Activated naive CD4-positive, alpha-beta T cell treated with anti-CD3 and anti-CD28 coated beads for 36 hours (primary cell): ENCODE measurements at places on chromosomes 6 and 20. TPM values are rescaled to one million over a fixed set of nuclear protein-coding genes. Genes with fewer than 3 reads are reported as not detected.

Gene CST4
- total RNA-seq: not detected

Gene EYA4
- not detected for total RNA-seq

Gene KHDC1L
- total RNA-seq: not detected

Gene TMC2
- total RNA-seq: not detected

Gene HLA-DRB1
- total RNA-seq: 4.2 TPM

Gene DDO
- not detected for total RNA-seq

Gene NMBR
- total RNA-seq: not detected

Gene RAD21L1
- total RNA-seq: not detected

Gene PNLDC1
- 0.40 TPM for total RNA-seq

Gene RAB44
- not detected for total RNA-seq

Gene GMEB2
- 18.0 TPM for total RNA-seq

Gene MKKS
- 4.2 TPM for total RNA-seq

Gene GSTA2
- not detected for total RNA-seq

Gene GPLD1
- total RNA-seq: 0.74 TPM

Gene TFAP2C
- total RNA-seq: not detected

Gene GSTA3
- total RNA-seq: not detected

Gene RPS18
- 5,497 TPM for total RNA-seq

Gene SNPH
- total RNA-seq: 7.3 TPM

Gene CCM2L
- not detected for total RNA-seq

Gene CAP2
- total RNA-seq: not detected

Gene GPR6
- not detected for total RNA-seq

Gene CST7
- 37.8 TPM for total RNA-seq

Gene CD93
- 0.05 TPM for total RNA-seq
